Renal pelvis (tissue), 12 donors: ENCODE measurements at places on chromosomes 4 and X.

DNA sequence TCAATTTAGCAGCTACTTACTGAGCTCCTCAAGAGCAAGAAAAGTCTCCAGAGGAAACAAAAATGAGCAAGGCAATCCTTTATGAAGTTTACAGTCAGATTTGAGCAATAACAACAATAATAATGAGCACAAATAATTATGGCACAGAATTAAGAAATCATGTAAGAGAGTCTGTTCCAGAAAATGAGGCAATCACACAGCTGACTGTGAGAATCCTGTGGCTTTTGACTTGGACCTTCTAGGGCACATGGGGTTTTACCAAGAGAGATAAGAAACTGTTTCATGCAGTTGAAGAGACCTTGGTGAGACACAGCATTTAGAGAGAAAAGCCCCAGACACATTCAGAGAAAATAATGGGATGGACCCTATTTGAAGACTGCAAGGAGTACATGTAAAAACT, 362.6 kb upstream of the MAGEB2 start:
- no peak for DNase-seq

DNA sequence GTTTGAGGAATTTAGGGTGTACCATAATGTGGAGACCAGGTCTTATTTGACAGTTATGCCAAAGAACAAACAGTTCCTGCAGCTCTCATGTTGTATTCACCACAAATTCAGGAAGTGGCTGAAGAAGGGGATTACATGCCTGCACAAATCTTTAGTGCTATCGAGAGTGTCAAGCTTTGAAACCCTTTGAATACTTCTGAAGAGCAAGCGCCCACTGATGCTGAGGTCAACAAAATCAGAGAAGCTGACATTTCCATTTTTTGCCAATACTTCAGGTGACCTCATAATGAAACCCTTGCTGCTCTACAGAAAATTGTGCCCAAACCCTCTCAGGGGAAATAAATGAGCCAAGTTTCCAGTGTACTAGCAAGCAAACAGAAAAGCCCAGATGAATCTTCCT, 28.4 kb downstream of the PAK3 start:
- DNase-seq = no peak

DNA sequence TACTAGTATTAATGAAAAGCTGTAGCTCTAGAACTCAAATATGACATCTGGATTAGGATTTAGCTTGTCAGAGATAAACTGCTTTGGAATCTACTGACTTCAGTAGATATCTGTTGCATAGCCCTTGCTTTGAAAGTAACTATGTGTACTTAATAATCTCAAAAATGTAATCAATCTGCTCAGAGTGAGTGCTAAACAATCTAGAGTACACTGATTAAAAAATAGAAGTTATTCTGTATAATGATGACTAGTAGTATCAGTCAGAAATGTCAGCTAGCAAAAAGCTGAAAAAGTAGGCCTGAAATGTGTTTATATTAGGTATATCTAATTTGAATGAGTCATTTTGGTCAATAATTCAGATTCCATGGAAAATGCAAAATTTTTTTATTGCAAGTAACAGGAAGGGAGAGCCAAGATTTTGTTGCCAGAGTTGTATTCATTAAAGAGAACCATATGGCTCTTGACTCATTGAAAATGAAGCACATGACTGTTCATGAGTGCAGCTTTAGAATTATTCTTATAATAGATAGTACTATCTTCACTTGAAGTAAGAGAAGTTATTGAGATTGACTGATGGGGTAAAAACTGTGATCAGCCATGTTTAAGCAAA, 20.0 kb downstream of the CLCN3 start:
- DNase-seq = no peak

DNA sequence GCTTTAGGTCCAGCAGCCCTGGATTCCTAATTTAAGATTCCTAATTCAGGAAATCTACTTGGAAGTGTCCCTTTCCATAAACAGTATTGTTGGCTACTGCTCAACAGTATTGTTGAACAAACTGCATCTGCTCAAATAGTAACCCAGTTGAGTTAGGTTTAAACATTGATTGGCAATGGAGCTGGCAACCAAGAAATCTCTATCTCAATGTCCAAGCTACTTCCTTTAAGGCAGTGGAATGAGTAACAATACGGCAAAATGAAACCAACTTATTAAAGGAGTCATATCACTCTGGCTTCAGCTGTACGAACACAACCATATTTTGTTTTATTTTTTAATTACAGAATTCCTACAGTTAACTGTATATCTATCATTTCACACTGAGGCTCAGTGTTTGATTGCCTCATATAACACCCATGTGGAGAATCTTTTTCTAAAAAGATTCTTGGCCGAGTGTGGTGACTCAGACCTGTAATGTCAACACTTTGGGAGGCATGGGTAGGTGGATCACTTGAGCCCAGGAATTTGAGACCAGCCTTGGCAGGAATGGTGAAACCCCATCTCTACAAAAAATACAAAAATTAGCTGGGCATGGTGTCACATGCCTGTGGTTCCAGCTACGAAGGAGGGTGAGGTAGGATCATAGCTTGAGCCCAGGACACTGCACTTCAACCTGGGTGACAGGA, 71.7 kb upstream of the IL13RA1 start:
- DNase-seq = no peak

- DNase-seq = no peak
These were observed 46.6 kb upstream of the MAGEC2 start for GRCh38 chrX:142251680-142252079.

- no peak for DNase-seq
These were observed 101.4 kb downstream of the TBC1D19 start for GRCh38 chr4:26685250-26685649.

DNA sequence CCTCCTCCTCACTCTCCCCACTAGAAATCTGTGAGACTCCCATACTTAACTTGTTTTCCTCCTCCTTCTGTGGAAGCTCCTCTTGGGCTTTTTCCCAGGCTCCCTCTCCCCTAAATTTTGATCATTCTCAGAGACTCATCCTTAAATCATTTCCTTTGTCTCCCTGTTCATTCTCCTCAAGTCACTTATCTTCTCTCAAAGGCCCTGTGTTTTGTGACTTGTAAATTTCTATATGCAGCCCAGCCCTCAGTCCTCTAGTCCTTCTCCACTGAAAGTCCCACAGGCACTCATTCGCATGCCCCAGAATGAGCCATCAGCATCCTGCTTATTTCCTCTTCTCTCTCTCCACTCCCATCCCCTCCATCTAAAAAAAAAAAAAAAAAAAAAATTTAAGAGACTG, 171.8 kb downstream of the SOWAHB start:
- DNase-seq = no peak

DNA sequence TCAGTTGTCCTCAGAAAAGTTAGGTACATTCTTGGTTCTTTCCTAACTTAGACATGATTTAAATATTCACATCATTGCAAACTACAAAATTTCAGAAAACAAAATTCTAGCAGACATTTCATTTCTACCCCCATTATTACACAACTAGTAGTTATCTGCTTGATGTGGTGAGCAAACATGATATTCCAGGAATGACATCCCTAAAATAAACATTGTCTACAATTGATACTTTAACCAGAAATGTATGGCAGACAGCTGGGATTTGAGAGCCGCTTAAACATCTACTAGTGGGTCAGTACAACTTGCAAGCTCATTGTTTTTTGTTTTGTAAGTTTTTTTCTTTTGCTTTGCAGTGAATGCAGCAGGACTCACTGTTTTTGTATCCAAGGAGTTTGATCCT, 32.1 kb upstream of the AMBN start:
- DNase-seq = no peak

DNA sequence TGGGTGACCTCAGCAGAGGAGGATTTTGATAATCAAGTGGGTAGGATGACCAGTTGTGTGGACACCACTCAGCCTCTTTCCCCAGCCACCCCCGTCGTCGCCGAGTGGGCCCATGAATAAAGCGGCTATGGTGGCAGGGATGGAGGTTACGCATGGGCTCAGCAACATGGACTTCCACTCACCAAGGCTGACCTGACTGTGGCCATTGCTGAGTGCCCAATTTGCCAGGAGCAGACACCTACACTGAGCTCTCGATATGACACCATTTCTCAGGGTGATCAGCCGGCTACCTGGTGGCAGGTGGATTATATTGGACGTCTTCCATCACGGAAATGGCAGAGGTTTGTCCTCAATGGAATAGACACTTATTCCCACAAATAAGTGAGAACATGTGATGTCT, 361.3 kb downstream of the KLHL4 start:
- DNase-seq = no peak
